SK-N-SH (cell line): ENCODE measurements at places on chromosomes 5 and 9. TPM values are rescaled to one million over a fixed set of nuclear protein-coding genes. Genes with fewer than 3 reads are reported as not detected.

Gene TESK1
- 26.0 TPM in 2 replicates for polyA plus RNA-seq

GRCh38 chr9:116998305-116998704 is 311.2 kb downstream of the TRIM32 start:
- no peak for DNase-seq

Gene BTF3
- 458 and 492 TPM in 2 replicates for polyA plus RNA-seq

- DNase-seq = peak; percentile 11
These were observed 122.9 kb downstream of the OXCT1 start for GRCh38 chr5:41747301-41747700.
